ENCODE measurements at places on chromosomes 3 and 15.

GRCh38 chr3:53729618-53730017 is 116.6 kb downstream of the CHDH start:
- DNase-seq = no peak

- no peak for DNase-seq
Measured at GRCh38 chr15:91946581-91947292, 93.2 kb downstream of the SLCO3A1 start.

GRCh38 chr15:73578026-73578425 is 55.2 kb downstream of the NPTN start:
- DNase-seq = no peak

GRCh38 chr3:1531981-1532380 is 439.2 kb downstream of the CNTN6 start:
- DNase-seq = no peak

DNA sequence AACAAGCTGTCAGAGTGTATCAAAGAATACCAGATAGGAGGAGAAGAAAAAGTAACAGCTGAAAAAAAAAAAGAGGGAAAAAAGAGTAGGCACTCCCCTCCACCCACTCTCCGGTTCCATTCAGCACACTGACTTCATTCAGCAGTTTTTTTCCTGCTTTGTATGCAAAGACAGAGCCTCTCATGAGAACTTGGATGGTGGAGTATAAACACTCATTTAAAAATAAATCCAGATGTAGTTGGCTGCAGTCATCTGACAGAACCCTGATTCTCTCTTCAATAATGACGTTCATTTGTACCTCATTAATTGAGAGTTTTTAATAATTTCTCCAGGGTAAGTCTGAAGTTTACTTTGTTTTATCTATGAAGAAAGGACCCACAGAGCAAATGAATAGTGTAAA is 81.0 kb downstream of the TMEM108 start:
- DNase-seq = no peak

GRCh38 chr15:90022345-90022744 is 21.2 kb downstream of the ZNF710 start:
- no peak for DNase-seq

DNA sequence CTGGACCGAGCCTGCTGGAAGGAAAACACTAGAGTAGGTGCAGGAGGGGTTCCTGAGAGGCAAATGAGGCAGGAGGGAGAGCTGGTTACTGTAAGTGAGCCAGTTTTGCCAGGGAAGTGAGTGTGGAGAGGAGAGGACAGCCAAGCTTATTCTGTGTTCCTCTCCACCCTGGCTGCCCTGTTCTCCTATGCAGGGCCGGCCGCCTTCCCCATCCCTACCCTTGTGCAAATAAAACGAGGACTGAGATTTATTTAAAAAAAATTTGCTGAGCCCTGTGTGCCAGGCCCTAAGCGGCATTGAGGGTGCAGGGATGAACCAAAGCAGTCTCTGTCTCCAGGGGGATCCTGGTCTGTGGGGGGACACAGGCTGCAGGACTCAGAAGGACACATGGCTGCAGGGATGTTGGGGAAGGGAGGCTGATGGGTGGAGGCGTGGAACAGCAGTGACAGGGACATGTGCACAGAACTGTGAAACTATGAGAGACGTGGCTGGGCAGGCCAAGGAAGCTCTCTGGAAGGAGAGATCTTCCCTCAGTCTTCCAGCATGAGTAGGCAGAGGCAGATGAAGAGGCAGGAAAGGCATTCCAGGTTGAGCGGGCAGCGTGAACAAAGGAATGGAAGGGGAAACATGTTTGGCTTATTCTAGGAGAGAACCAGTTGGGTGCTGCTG is 12.1 kb downstream of the CORO2B start:
- DNase-seq = no peak

- no peak for DNase-seq
Measured at GRCh38 chr15:68492855-68493254, 60.9 kb upstream of the ITGA11 start.

DNA sequence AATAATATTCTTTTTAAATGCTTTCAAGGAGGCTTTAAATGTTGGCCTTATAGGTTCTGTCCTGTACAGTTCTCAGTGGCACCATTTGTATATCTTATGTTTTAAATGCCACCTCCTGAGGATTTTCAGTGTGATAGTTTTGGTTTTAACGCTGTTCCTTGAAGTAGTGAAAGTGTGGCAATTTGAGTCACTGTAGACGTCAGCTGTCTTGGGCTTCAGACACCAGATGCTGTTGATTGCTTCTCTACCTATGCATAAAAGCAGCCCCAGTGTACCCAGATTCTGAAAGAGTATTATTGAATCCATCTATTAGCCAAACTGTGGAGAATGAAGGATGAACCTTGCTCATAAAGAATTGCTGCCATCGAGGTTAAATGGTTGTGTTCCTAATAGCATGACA is 316.8 kb upstream of the GBE1 start:
- no peak for DNase-seq

GRCh38 chr3:152858170-152858800 is 23.4 kb downstream of the P2RY1 start:
- DNase-seq = no peak

- no peak for DNase-seq
Measured at GRCh38 chr3:183340222-183340621, 87.2 kb downstream of the B3GNT5 start.

GRCh38 chr15:64845831-64846595 is 4.3 kb downstream of the PLEKHO2 start:
- DNase-seq = no peak

DNA sequence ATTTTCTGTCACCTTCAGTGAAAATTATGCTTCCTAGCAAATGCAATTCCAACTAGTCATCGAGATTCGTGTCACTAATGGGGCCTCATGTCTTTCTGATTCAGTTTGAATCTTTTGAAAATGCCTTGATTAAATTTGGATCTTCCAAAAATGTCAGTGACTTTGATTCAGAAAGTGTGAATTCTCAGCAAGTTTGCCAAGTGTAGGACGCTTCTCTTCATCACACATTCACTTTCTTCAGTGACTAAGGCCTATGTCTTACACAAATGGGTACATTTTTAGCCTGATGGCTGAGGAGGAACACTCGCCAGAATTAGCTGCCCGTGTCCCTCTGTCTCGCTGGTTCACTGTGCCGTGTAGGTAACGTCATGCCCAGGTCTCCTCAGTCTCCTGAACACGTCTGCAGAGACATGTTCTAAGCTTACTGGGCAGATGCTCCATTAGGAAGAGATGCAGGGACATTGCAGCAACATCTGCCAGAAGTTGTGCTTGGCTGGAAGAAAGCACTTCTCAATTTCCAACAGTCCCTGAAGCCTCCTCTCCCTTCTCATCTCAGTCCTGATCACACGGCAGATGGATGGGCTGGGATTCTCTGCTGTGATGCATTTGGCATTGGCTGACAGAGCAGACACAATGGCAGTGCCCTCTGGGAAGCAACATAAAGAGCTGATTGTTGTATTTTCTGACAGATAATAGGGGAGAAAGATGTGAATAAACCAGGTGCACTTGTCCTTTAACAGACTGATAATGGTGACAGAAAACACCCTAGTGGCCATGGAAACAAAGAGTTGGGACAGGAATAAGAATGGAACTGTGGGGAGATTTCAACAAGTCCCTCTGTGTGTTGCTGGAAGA is 29.1 kb upstream of the LYZL4 start:
- DNase-seq = no peak

DNA sequence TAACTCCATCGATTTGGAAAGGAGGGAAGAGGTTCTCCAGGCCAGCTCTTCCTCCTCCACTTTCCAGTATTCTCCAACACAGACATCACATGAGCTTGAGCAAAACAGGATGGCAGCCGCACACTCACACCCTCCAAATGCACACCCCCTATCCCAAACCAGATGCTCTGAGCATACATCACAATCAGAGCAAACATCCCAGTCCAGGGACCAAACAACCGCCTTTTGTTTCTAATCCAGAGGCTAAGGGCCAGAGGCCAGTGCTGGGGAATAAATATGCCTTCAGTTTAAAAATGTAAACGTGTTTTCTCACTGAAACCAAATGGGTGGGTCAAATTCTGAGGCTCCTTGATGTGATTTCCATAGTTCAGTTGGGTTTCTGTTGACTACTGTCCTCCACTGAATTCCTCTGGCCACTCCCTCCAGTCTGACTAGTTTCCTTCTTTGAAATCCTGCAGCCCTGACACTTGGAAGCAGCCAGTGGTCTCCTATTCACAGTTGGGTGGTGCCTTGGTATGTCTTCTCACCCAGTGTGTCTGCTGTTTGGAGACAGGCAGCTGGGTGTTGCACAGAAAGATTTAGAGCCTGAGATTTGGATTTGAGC is 19.2 kb upstream of the MFGE8 start:
- no peak for DNase-seq
